Kidney (tissue), 22 donors: ENCODE measurements at places on chromosomes 16 and 17. TPM values are rescaled to one million over a fixed set of nuclear protein-coding genes. Genes with fewer than 3 reads are reported as not detected.

DNA sequence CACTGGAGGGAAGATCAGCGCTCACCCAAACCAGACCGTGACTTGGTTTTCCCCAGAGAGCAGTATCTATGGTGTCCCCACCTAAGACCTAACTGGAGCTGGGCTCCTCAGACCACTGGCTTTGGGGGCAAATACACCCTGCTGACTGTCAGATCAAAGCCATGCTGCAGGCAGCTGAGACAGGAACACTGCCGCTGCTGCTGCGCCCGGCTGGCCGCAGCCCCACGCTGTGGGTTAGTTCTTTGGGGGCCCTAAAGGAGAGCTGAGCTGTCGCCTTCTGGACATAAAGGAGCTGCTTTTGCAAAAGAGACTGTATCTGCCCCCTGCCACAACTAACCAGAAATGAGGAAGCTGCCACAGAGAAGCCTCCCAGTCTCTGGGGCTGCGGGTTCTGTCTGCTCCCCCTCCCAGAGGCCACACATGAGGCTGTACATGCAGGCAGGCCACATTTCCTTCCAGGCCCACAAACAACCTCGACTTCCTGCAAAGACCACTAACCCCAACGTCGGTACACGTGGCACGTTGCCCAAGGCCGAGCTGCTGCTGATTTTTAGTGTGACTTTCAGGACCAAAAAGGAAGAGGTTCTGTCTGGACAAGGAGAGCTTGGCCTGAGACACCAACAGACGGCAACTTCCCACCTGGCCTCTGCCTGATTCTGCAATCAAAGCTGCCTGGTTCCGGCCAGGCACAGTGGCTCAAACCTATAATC is 18.2 kb upstream of the ABR start:
- DNase-seq: no peak
- no peaks in the 10 kb centered on the region for H3K4me1 ChIP-seq
- H3K27me3 ChIP-seq: no peaks in the 10 kb centered on the region
- no peak overlapping the region for H3K4me3 ChIP-seq
- peak overlapping the region; percentile 69 for H3K27ac ChIP-seq

DNA sequence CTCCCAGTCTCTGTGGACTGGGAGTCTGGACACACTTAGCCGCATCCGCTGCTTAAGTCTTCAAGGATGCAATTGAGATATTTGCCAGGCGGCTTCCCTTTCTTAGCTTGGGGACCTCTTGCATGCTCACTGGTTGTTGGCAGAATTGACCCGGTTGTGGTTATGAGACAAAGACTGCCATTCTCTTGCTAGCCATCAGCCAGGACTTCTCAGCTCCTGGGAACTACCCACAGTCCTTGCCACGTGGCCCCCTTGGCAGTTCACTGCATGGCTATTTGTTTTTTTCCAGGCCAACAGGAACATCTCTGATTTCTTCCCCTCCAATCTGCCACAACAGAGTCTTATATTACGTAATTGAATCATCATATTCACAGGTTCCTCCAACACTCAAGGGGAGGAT is 25.5 kb downstream of the CACNG4 start:
- H3K27ac ChIP-seq: no peak overlapping the region
- no peak for DNase-seq
- no peaks in the 10 kb centered on the region for H3K27me3 ChIP-seq
- no peaks in the 10 kb centered on the region for H3K4me1 ChIP-seq
- no peaks in the 10 kb centered on the region for H3K36me3 ChIP-seq

GRCh38 chr17:51718983-51719382 is 439.5 kb downstream of the CA10 start:
- no peak for DNase-seq
- H3K4me3 ChIP-seq: no peak overlapping the region
- no peaks in the 10 kb centered on the region for H3K36me3 ChIP-seq
- no peaks in the 10 kb centered on the region for H3K27me3 ChIP-seq
- H3K4me1 ChIP-seq: no peaks in the 10 kb centered on the region

DNA sequence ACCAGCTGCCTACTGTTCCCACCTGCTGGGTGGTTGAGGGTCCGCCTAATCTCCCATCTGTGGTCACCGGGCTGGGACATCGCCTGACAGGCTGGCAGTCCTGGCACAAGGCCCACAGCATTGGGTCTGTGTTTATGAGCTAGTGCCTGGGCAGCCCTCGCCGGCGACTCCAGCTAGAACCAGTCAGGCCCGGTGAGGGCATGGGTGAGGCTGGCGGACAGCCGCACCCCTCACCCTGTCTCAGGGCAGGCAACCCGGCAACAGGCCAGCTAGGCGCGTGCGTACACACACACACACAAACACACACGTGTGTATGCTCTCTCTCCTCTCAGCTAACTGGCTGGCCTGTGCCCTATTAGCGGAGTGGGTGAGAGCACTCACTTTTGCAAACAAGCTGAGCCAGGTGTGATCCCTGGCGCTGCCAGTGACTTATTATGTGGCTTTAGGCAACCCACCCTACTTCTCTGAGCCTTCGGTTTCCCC is 10.4 kb downstream of the HSD11B2 start:
- H3K27ac ChIP-seq: peak overlapping the region; percentile 94
- no peak overlapping the region for H3K4me3 ChIP-seq
- DNase-seq: peak; percentile 54

DNA sequence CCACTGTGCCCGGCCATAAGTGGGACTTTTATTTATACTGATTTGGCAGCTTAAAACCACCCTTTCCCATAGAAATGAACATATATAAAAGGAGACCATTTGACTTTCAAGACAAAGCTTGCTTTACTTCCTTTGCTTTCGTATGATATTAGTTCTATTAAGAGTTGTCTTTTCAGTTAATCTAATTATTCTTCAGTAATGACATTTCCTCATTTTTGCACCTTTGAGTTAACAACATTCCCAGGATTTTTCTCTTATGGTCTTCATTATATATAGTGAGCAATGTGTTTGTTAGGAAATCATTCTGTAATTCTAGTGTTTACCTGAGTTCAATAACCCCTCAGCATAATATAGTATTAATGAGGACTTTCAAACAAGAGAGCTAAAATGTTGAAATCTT is 173.8 kb downstream of the MAP2K6 start:
- no peak overlapping the region for H3K27ac ChIP-seq
- H3K4me1 ChIP-seq: no peaks in the 10 kb centered on the region

DNA sequence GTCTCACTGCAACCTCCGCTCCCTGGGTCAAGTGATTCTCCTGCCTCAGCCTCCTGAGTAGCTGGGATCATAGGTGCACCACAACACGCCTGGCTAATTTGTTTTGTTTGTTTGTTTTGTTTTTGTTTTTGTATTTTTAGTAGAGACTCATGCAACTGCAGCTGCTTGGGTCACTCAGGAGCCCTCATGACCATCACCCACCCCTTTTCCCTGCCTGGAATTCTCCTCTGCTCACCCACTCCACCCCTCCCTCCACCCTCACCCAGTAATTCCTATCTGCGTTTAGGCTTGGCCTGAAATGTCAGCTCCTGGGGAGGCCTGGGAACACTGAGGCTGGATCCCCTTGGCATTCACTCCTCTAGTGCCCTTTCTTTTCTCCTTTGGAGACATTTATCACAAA is 25.5 kb downstream of the TMEM92 start:
- H3K27ac ChIP-seq: no peak overlapping the region
- DNase-seq: no peak
- no peaks in the 10 kb centered on the region for H3K4me1 ChIP-seq
- no peak overlapping the region for H3K4me3 ChIP-seq
- no peaks in the 10 kb centered on the region for H3K27me3 ChIP-seq
- H3K36me3 ChIP-seq: no peaks in the 10 kb centered on the region

CLEC18A gene
- polyA plus RNA-seq: 87.7 TPM

NMRAL1 gene
- polyA plus RNA-seq: 94.1 TPM
